ENCODE measurements at places on chromosomes 7 and 10. TPM values are rescaled to one million over a fixed set of nuclear protein-coding genes. Genes with fewer than 3 reads are reported as not detected.

GRCh38 chr7:158020706-158021095 lies 566.9 kb downstream of the PTPRN2 start:
- H3K4me1 ChIP-seq: peaks cover 18% of the 10 kb centered on the region
- DNase-seq: no peak
- H3K27ac ChIP-seq: no peak overlapping the region
- H3K27me3 ChIP-seq: peaks cover 4% of the 10 kb centered on the region
- no peak overlapping the region for H3K4me3 ChIP-seq
- no peaks in the 10 kb centered on the region for H3K36me3 ChIP-seq

DNA sequence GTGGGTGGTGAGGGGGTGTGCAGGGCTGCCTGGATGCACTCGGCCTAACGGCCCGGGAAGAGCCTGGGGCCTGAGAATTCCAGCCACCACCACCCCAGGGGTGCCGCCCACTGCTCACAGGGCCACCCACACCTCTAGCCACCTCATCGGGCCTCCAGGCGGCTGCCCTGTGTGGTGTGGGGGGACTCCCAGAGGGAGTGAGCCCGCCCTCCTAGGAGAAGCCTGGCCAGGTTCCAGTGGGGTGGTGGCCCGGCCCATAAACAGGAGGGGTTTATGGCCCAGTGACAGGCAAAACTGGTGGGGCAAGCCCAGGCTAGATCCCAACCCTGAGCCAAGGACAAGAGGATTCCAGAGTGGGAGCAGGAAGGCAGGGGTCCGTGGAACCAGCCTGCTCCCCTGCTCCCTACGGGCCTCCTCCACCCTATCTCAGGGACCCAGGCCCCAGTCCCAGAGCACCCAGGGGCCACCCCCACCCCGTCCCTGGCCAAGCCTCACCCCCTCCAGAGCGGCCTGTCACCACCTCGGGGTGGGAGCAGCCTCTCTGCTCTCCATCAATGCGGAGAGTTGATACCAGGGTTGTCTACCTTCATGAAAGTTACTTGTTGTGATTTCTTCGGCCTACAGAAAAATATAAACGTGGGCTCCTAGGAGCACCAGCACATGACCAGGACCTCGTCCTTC lies 20.2 kb upstream of the PDGFA start:
- H3K27me3 ChIP-seq: no peaks in the 10 kb centered on the region
- no peak overlapping the region for H3K4me3 ChIP-seq
- DNase-seq: no peak
- H3K4me1 ChIP-seq: peaks cover 9% of the 10 kb centered on the region
- H3K36me3 ChIP-seq: no peaks in the 10 kb centered on the region

DNA sequence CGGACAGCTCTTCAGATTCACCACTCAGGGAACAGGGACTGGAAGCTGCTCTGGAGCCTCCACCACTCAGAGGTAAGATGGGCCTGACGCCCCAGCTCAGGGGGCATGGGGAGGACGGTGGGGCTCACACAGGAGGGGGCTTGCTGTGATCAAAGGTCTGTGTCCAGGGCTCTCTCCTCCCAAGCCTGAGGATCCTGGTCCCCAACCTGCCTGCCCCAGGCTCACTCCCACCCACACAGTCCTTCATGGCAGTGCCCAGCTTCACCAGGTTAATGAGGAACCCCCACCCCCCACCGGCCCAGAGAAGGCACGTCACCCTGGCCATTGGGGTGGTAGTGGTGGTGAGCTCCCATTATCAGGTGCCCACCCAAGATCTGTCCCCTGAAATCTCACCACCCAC lies 926.7 kb upstream of the ZNF722 start:
- peaks cover 8% of the 10 kb centered on the region for H3K36me3 ChIP-seq
- H3K4me3 ChIP-seq: no peak overlapping the region
- no peak for DNase-seq
- no peak overlapping the region for H3K27ac ChIP-seq
- no peaks in the 10 kb centered on the region for H3K4me1 ChIP-seq

DNA sequence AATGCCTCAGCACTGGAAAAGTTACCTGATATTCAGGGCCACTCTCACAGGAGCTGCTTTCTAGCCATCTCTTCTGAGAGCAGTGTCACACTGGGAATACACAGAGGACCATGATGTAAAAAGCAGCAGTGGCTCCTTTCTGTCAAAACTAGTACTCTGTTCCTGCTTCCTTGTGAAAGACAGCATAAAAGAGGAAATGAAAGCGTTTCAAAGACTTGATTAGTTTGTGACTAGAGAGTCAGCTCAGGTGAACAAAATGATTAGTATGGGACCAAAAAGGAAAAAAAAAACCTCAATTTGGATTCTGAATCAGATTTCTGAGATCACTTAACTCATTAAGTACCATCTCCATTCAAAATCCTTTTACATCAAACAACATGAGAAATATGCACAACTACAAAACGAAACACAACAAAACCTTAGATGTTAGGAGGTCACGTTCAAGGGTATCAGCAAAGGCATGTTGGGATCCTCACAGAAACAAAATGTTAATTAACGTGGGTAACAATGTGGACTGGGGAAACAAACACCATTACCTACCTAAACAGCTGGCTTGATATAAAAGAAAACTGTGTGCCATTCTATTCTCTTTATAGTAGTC lies 103.7 kb downstream of the MACC1 start:
- no peak overlapping the region for H3K4me3 ChIP-seq
- H3K36me3 ChIP-seq: no peaks in the 10 kb centered on the region
- H3K27me3 ChIP-seq: no peaks in the 10 kb centered on the region
- no peaks in the 10 kb centered on the region for H3K4me1 ChIP-seq

GRCh38 chr10:8975535-8975934 lies 921.0 kb downstream of the GATA3 start:
- H3K4me3 ChIP-seq: no peak overlapping the region
- H3K4me1 ChIP-seq: peaks cover 2% of the 10 kb centered on the region
- DNase-seq: no peak
- H3K27ac ChIP-seq: no peak overlapping the region
- peaks cover 5% of the 10 kb centered on the region for H3K27me3 ChIP-seq

DNA sequence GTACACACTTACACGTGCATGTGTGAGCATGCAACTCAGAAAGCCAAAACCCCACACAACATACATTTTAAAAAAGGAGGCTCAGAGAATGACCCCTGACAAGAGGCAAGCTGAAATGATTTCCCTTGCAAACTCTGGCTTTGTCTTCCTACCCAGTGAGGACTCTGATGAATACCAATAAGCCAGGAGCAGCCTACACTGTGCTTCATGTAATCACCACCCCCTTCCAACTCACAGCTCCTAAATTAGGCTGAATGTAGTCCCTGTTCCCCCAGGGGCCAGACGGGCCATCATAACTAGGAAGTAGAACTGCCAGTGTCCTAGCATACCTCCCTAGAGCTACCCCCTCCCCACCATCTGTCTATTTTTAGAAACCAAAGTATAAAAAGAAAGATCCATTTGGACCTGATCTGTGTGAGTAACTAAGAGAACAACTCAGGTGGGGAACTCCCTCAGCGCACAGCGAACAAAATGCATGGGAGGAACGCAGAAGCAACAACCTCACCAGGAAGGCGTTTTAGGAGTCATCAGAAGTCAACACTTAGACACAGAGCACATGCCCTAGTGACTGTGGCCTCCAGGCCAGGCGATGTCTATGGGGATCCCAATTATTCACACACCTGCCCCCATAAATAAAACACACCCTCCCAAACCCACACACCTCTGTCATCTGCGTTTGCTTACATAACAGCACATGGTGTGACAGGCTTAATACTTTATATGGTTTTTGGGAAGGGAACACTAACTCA lies 1.9 kb downstream of the DGKI start:
- peaks cover 8% of the 10 kb centered on the region for H3K4me1 ChIP-seq
- H3K4me3 ChIP-seq: no peak overlapping the region
- no peak for DNase-seq
- peaks cover 63% of the 10 kb centered on the region for H3K27me3 ChIP-seq

DNA sequence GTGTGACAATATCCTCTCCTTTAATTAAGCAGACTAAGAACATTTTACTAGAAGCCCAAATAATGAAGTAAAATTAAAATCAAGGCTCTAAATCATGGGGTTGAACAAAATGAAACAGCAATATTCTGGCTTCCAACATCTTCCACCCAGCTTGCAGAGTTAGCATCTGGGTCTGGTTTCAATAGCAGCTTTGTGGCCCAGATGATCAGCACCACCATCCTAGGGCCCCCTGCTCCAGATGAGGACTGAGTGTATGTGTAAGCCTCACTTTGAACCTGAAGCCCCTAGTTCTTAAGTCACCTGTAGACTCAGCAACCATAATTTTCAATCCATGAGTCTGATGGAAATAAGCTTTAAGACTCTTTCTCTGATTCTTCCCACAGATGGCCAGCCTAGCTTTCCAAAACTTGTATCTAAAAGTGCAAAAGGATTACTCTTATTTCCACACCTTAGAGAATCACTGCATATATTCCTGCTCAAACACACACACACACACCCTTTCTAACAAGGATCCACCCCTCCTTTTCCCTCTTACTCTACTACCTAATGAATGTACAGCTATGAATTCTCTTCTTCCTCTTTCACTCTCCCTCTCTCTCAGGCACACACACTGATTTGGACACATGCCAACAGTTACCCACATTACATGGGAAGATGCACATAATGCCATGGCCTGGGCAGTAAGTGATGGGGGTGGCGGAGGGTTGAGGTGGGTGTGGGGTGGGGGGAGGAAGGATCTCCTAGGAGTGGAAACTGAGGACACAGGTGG lies 3.5 kb downstream of the DENND11 start:
- H3K4me3 ChIP-seq: no peak overlapping the region
- no peak overlapping the region for H3K27ac ChIP-seq
- no peak for DNase-seq
- no peaks in the 10 kb centered on the region for H3K36me3 ChIP-seq

DNA sequence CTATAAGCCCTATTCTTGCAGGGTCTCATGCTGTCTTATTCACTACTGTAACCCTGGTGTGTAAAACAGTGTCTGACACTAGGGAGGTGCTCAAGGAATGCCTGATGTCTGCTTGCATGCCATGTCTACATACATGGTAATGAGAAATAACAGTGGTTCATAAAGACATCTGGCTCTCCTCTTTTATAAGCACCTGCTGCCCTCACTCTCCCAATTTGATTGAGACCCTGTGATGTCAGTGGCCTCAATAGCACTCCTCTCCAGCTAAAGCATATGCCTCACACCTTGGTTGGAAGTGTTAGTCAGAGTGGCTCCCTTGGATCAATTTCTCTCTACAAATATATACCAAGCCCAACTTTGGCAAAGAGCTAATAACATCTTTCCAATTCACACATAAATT lies 30.6 kb downstream of the ANK3 start:
- H3K4me1 ChIP-seq: no peaks in the 10 kb centered on the region
- no peak overlapping the region for H3K27ac ChIP-seq
- no peaks in the 10 kb centered on the region for H3K27me3 ChIP-seq
- DNase-seq: no peak
- H3K4me3 ChIP-seq: no peak overlapping the region

DNA sequence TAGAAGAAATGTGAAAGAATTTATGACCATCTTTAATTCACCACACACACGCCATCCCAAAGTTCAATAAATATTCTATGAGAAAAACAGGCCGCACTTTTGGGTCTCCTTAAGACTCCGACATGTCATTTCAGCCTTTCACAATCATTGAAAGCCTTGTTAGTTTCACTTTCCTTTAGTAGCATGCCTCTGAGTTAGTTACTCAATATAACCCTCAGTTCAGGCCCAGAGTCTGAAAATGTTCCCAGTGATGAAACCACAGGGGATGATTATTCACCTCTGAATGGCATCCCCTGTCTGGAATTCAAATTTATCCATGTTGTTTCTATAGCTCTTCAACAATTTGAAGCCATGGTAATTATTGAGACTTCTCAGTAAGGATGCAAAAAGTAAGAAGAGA lies 278.1 kb upstream of the NRP1 start:
- H3K27me3 ChIP-seq: no peaks in the 10 kb centered on the region
- no peak overlapping the region for H3K4me3 ChIP-seq
- no peaks in the 10 kb centered on the region for H3K36me3 ChIP-seq
- H3K4me1 ChIP-seq: peaks cover 14% of the 10 kb centered on the region
- no peak overlapping the region for H3K27ac ChIP-seq
- no peak for DNase-seq

DNA sequence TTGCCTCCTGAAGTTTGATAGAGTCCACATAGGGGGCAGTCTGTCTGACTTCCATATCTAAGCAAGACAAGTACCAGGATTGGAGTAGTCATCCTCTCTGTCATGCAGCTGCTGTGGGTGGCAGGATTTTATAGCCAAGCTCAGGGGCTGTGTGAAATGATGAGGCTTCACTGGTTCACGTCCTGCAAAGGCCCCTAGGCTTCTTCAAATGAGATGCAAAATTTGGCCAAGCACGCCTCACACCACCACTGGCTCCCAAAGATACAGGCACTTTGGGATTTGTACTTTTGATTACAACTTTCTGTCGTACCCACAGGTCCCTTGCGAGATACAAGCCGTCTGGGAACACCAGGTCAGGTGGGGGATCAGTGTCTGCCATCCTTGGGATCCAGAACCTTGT lies 67.1 kb downstream of the WDFY4 start:
- H3K4me3 ChIP-seq: no peak overlapping the region
- no peaks in the 10 kb centered on the region for H3K27me3 ChIP-seq
- H3K4me1 ChIP-seq: no peaks in the 10 kb centered on the region
- no peak for DNase-seq

GRCh38 chr7:150784120-150784736 lies 15.9 kb downstream of the TMEM176B start:
- no peak overlapping the region for H3K27ac ChIP-seq
- H3K36me3 ChIP-seq: no peaks in the 10 kb centered on the region
- DNase-seq: no peak

DNA sequence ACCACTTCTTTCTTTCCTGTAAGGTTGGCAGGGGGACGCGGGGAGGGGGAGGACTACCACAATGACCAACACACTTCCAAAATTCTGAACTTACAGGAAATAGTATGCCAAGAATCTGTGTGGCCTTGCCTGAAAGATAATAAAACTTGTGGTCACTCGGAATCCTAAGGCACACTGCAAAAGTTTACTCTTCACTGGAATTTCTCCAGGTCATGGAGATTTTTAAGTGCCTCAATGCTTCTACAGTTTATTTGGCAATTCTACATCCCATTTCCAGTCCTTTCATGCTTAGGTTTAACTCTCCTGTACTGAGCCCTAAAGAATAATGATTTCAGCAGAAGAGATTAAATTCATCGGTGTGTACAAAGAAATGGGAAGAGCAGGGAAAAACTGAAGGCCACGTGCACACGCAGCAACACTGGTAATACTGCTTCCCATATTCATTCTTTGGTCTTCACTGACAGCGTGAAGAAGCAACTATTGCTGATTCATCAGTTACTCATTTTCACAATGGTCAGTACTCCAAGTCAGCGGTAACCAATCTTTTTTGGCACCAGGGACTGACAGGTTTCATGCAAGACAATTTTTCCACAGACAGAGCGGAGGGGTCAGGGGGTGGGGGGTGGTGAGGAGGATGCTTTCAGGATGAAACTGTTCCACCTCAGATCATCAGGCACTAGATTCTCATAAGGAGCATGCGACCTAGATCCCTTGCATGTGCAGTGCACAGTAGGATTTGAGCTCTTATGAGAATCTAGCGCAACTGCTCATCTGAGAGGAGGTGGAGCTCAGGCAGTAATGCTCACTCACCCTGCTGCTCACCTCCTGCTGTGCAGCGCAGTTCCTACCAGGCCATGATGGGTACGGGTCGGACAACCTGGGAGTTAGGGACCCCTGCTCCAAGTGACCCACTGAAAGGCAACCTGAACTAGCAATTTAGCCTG lies 9.8 kb downstream of the LARP4B start:
- H3K4me1 ChIP-seq: peaks cover 21% of the 10 kb centered on the region
- H3K27me3 ChIP-seq: no peaks in the 10 kb centered on the region
- no peak for DNase-seq
- H3K4me3 ChIP-seq: no peak overlapping the region

VPS41 gene
- 128 TPM for total RNA-seq

CABCOCO1 gene
- 1.2 TPM for total RNA-seq

ETV1 gene
- 27.3 TPM for total RNA-seq

CAV1 gene
- 0.84 TPM for total RNA-seq

GSDME gene
- 25.0 TPM for total RNA-seq

LLCFC1 gene
- total RNA-seq: not detected

C10orf90 gene
- total RNA-seq: not detected

All from progenitor cell of endocrine pancreas (in vitro differentiated cells).